ENCODE measurements at places on chromosomes 4 and X. TPM values are rescaled to one million over a fixed set of nuclear protein-coding genes. Genes with fewer than 3 reads are reported as not detected.

The ZMAT1 gene
- total RNA-seq: 5.7 TPM

The USP51 gene
- total RNA-seq: 5.2 TPM

The ZCCHC4 gene
- 12.7 TPM for total RNA-seq

The MAGEA2 gene
- not detected for total RNA-seq

The ASB12 gene
- total RNA-seq: 0.94 TPM

The TMEM31 gene
- total RNA-seq: 0.34 TPM

DNA sequence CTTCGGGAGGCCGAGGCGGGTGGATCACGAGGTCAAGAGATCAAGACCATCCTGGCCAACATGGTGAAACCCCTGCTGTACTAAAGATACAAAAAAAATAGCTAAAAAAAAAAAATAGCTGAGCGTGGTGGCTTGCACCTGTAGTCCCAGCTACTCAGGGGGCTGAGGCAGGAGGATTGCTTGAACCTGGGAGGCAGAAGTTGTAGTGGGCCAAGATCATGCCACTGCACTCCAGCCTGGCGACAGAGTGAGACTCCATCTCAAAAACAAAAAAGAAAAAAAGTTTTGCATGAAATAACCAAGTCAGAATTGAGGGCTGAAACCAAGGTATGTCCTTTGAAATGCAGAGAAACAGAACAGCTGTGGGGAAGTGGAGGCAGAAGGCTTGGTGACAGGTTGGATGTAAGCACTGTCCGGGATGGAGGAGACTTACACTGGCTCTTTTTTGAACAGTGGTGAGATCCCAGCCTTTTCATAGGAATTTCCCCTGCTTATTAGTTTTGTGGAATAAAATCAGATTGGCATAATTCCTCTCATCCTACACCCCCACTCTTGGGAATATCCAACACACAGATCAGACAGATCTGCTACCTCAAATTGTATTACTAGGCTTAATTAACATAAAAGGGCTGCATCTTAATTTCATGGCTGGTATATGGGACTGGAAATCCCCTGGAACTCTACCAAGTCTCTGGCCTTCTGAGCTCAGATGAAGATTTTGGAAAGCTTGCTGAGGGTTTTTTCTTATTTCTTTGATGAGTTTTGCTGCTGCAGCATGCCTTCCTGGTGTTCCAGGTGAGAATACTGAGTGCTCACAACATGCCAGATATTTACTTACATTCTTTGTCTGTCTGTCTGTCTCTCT lies 18.8 kb upstream of the C4orf36 start:
- no peak for DNase-seq

- DNase-seq: no peak
Measured at GRCh38 chr4:24103434-24104157, 213.7 kb upstream of the PPARGC1A start.

GRCh38 chr4:22595684-22596083 lies 79.8 kb upstream of the ADGRA3 start:
- no peak for DNase-seq

- no peak for DNase-seq
Measured at GRCh38 chr4:130333241-130333759, 1237.3 kb downstream of the C4orf33 start.

DNA sequence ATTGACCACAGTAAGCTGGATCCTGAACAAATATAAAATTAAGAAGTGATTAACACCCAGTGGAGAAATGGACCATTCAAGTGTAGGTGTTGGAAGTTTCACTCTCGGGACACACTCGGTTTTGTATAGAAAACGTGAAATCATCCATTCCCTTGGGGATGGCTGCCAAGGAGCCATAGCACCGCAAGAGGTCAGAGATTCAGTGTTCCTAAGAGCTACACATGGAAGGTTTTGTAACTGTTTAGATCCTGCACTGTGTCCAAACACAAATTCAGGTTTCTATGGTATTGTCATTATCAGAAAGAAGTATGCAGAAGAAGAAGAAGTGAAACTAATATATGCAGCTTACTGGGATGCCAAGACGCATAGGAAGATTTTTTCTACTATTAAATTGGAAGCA lies 281.0 kb downstream of the LDB2 start:
- DNase-seq: no peak

DNA sequence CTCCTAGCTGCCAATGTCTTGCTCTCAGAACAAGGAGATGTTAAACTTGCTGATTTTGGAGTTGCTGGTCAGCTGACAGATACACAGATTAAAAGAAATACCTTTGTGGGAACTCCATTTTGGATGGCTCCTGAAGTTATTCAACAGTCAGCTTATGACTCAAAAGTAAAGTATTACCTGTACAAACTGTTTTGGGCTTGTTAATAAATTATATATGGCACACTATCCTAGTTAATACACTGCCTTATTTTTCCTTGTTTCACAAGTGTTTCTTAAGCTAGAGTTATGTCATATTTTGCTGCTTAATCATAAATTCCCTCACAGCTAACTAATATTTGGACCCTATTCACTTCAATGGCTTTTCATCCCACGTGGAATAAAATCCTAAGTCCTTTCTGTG lies 45.3 kb downstream of the STK26 start:
- no peak for DNase-seq

GRCh38 chr4:169902658-169903345 lies 123.4 kb downstream of the MFAP3L start:
- no peak for DNase-seq

DNA sequence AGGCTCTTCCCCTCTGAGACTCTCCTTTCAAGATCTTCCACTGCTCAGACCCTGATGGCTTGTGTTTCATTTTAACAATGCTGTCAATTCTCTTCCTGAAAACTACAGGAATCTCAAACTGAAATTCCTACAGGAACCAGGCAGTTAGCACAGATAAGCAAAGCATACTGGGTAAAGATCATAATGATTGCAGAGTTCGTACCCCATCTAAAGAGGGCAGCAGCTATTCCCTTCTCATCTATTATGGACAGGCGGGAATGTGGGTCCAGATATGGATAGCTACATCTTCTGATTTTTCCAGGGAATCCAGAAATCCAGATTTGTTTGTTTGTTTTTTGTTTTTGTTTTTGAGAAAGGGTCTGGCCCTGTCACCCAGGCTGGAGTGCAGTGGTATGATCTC lies 83.8 kb downstream of the STARD8 start:
- DNase-seq: no peak

DNA sequence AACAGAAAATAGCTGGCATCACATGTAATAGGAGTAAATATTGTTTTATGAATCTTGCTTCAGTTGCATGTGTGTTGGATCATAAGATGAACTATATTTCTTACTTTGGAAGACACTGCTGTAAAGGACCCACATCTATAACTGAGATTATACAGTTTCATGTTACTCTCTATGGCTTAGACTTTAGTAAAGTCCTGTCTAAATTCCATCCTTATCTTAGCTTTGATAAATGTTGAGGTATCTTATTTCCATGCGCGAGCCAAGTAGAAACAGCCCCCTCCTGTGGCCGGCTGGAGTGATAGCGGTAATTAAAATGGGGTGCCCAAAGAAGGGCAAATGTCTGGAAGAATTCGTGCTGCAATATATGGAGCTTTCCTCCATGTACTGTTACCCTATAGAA lies 43.0 kb downstream of the CCDC158 start:
- no peak for DNase-seq

DNA sequence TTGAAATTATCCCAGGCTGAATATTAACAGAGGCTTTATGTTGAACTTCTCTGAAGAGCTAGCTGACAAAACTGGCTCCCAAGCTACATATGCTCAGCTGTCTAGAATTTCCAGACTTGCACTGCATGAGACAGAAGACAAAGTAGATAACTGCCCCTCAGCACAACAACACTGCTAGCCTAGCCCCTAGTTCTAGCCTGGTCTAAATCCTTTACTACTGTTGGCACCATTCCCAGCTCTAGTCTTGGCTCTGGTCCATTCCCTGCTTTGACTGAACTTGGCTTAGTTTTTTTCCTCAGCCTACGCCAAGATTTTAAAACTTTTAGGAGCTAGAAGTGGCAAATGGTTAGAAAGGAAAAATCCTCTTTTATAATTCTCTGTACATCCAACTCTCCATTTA lies 7.6 kb upstream of the OPHN1 start:
- DNase-seq: peak; percentile 75

GRCh38 chr4:5968246-5968645 lies 50.0 kb downstream of the C4orf50 start:
- no peak for DNase-seq

DNA sequence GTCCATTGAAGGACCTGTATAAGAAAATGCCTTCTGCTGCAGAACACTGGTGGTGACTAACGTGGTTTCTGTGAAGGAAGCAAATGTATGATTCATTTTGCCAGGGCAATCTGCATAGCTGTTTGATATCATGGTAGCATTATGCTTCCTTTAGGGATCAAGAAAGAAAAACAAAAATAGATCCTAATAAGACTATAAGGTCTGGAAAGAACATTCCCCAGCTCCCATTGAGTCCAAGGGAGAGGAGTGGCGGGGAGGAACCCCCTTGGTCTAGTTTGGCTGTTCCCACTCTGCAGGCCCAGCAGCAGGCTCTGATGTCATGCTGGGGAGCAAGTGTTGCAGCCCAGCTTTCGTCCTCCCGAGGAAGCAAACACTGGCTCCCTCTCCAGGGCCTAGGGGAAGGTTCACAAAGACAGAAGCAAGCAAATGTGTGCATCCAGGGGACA lies 154.5 kb upstream of the GALNT7 start:
- peak; percentile 55 for DNase-seq

DNA sequence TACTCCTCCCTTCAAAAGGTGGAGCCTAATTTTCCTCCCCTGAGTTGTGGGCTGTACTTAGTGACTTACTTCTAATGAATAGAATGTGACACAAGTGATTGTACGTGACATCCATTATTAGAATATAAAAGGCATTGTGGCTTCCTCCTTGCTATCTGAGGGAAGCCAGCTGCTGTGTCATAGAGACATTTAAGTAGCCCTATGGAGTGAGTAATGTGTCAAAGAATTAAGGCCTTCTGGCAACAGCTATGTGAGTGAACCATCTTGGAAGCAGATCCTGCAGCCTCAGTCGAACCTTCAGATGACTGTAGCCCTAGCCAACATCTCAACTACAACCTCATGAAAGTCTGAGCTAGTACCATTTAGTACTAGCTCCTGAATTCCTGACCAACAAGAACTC lies 76.1 kb downstream of the BCOR start:
- no peak for DNase-seq

DNA sequence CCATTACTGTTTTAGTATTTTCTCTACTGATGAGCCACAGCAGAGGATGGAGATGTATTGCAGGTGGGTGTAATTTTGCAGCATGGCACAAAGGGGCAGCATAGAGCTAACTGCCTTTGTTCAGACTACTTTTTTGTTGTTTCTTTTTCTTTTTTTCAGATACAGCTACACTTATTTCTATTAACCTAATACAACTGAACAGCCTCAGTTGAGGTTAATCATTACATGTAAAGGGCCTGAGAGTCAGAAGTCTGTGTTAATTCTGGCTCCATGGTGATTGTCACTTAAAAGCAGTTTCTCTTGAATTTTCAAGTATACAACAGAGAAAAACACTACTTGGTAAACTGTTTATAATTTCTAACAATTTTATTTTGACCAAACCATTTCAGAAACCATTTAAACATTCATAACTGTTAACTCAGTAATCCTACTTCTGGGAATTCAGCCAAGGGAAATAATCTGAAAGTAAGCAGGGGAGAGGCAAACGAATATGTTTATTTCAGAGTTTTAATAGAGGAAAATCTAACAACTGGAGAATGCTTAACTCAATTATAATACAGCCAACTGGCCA lies 13.9 kb upstream of the PPEF2 start:
- DNase-seq: no peak

DNA sequence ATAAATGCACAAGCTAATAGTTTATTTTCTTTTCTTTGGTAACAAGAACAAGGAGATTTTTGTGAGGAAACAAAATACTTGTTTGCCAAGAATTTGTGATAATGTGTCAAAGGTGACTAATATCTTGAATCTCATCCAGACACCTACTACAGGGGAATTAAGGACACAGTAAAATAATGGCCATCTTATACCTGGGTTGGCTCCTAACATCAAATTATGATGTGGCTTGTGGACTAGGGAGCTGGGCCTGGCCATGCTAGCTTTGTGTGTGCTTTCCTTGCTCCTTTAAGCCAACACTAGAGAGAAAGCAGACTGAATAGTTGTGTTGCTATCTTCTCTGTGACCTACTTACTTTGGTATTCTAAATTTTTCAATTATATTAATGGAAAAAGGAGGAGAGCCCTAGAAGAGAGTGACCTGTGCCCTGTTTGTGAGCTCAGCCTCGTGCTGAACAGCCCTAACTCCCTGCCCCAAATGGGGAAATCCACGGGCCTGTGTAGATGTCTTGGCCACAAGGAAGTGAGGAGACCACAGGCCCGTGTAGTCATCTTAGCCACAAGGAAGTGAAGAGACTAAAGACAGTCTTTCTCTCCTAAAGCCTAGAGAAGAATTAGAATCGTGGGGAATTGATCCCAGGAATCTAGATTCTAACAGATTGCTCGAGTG lies 23.3 kb downstream of the ARHGAP24 start:
- DNase-seq: peak; percentile 66

- DNase-seq: no peak
Measured at GRCh38 chr4:183599284-183599683, 59.7 kb downstream of the RWDD4 start.

GRCh38 chr4:23023121-23023520 lies 330.4 kb downstream of the GBA3 start:
- no peak for DNase-seq

DNA sequence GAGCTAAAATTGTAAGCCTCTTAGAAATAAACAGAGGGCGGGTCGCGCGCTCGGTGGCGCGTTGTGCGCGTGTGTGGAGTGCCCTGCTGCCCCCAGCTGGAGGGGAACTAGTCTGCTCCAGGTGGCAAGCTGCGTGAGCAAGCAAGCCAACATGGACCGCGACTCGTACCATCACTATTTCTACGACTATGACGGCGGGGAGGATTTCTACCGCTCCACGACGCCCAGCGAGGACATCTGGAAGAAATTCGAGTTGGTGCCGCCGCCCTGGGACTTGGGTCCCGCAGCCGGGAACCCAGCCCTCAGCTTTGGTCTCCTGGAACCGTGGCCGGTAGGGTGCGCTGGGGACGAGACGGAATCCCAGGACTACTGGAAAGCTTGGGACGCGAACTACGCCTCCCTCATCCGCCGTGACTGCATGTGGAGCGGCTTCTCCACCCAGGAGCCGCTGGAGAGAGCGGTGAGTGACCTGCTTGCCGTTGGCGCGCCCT lies 66.1 kb downstream of the DNAAF6 start:
- DNase-seq: no peak

DNA sequence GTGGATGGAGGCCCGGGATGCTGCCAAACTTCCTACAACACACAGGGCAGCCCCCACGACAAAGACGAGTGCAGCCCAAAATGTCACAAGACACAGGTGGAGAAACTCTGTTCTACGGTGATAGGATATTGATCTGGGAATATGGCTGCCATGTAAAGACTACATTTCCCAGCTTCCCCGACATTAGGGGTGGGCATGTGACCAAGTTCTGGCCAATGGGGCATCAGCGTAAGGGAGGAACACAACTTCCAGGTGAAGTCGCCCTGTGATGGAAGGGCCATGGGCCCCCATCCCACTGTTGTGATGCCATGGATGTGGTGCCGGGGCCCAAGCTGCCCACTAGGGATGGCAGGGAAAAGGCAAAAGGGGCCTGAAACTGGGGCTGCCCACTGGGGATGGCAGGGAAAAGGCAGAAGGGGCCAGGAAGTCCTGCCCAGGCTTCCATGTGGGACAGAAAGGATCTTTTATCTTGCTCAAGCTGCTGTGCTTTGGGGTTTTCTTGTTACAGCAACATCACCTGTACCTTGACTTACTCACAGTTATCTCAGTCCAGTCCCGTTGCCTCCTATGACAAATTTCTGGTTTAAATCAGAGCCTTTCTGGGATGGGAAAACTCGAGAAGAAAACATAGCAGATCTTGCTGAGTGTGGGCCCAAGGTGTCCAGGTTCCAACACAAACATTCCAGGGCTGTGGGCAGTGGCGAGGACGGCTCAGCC lies 9.7 kb upstream of the ADRA2C start:
- peak; percentile 5 for DNase-seq

Data from right cardiac atrium (tissue), 5 donors.